Dorsolateral prefrontal cortex (tissue), 122 donors: ENCODE measurements at places on chromosomes 2 and 18.

DNA sequence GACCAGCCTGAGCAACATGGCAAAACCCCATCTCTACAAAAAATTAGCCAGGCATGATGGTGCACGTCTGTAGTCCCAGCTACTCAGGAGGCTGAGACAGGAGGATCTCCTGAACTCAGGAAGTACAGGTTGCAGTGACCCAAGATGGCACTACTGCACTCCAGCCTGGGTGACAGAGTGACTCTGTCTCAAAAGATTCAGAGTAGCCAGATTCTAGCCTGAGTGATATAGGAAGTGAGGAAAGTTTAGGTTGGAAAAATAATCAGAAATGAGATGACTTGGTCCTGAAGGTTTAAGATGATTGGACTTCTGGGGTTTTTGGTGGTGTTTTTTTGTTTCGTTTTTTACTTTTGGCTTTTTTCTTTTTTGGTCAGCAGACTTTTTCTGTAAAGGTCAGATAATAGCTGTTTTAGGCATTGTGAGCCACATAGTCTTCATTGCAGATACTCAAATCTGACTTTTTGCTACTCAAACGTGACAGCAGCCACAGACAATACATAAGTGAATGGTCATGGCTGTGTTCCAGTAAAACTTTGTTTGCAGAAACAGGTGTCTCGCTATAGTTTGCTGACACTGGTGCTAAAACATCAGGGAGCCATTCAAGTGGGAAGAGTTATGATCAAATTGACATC lies 104.1 kb upstream of the UBXN4 start:
- no peak for DNase-seq

GRCh38 chr2:29583548-29584156 lies 337.7 kb downstream of the ALK start:
- DNase-seq, result no peak

- no peak for DNase-seq
These were observed 113.2 kb downstream of the MRO start for GRCh38 chr18:50706651-50707050.

GRCh38 chr2:75491129-75491753 lies 69.5 kb downstream of the EVA1A start:
- DNase-seq, result no peak

DNA sequence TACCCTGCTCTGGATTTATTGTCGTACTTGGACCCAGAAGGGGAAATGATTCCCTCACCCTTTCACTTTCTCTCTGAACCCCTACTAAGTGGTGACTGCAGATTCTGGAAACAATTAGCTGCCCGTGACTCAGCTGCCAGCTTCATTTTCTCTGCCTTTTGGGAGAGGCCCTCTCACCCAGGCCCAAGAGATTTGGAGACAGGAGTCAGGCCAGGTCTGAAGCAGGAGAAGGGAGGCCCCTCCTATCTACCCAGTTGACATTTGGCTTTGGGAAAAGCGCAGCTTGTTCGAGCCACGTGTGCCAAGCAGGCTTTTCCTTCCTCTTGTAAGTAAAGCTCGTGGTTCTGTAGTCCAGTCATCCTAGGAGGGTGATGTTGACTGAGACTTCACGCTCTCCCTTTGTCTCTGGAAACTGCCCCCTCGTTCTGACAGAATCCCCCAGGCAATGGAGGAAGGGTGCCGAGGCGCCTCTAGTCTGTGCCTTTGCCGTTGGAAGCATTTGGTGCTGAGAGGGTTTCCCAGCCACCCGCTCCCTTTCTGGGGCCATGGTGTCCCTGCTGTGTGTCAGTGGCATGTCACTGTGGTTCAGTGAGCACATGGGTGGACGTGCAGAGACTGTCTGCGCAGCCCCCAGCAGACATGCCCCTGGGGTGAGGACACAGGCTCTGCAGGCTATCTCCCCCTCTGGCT lies 8.6 kb downstream of the OXER1 start:
- no peak for DNase-seq
